ENCODE measurements at places on chromosomes 3 and 15. TPM values are rescaled to one million over a fixed set of nuclear protein-coding genes. Genes with fewer than 3 reads are reported as not detected.

Gene ERICH6
- not detected for total RNA-seq

Gene SCN11A
- not detected for total RNA-seq

Gene ANKRD63
- total RNA-seq = not detected

Gene DUOXA2
- total RNA-seq = not detected

Gene KIF15
- total RNA-seq = 5.3 TPM

All from HFFc6 (cell line).